Stimulated activated CD4-positive, alpha-beta T cell treated with anti-CD3 and anti-CD28 coated beads, Interleukin-15, amount 100 ng/mL, for 48 hours (primary cell): ENCODE measurements at places on chromosomes 6 and 20.

DNA sequence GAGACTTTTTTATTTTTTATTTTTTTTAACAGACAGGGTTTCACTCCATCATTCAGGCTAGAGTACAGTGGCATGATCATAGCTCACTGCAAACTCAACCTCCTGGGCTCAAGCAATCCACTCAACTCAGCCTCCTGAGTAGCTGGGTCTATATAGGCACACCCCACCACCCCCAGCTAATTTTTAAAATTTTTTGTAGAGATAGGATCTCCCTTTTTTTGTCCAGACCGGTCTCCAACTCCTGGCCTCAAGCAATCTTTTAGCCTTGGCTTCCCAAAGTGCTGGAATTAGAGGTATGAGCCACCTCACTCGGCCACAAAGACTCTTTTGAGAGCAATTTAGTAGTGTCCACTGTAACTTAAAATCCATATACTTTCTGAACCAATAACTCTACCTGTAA, 103.3 kb upstream of the DST start:
- DNase-seq: no peak

DNA sequence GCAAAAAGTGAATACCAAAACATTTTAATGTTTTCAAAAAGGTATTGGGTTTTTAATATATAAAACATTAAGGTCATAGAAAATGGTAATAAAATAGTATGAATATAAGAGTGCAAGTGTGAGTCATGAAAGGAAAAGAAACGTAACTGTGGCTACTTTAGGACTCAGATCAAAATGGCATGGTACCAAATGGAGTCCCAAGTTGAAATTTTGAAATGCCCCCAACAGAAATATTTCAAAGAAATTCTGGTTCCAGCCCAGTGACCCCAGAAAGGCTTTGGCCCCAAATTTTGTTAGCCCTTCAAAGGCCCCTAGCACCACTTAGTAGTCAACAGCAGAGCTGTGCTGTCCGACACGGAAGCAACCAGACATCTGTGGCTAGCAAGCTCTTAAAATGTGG, 6.0 kb downstream of the COL12A1 start:
- no peak for DNase-seq

GRCh38 chr6:148761527-148762011, 14.7 kb downstream of the UST start:
- no peak for DNase-seq

DNA sequence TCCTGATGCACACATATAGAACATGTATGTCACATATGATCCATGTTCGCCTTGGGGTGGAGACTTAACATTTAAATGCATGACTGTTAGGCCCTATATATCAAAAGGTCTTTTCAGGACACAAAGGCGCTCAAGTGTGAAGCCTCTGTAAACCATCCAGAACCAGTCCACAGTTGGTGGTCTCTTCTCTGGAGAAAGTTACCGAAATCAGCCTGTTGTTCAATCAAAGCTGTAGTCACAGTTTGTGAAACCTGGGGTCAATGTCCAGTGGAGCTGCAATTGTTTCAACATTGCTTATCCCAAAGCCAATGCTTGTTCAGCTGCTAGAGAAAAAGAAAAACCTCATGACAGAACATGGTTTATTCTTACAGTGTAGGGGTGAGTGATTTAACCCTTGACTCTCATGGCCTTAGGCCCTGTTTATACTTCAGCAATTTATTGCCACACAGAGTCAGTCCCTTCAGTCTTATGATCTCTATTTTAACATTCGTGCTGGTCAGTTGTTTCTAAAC, 193.6 kb upstream of the CST7 start:
- DNase-seq: no peak

GRCh38 chr6:139367810-139368351, 6.6 kb downstream of the CITED2 start:
- no peak for DNase-seq

DNA sequence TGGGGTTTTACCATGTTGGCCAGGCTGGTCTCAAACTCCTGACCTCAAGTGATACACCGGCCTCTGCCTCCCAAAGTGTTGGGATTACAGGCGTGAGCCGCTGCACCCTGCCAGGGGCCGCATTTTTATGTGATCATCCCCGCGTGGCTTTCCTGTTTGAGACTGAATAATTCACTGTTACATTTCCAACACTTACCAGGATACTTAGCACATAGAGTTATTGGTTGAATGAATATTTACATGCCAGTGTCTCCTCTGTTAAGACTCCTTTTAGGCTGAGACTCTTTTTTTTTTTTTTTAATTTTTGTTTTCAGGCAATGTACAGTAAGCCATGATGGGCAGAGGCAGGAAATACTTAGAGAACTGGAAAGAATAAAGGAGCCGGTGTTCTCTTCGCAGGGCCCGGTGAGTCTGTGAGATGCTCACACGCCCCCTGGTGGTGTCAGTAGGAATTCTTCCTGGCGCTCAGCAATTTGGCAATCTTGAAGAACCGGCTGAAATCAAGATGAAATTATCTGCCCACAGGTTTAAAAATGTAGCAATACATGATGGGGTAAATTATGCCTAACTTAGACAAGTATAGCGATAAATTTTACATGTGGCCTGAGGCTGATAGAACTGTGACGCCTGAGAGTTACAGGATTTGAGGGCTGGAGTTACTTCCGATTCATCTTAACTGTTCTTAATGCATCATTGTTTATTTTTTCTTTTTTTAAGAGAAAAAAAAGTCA, 7.6 kb upstream of the RNF114 start:
- peak; percentile 60 for DNase-seq

DNA sequence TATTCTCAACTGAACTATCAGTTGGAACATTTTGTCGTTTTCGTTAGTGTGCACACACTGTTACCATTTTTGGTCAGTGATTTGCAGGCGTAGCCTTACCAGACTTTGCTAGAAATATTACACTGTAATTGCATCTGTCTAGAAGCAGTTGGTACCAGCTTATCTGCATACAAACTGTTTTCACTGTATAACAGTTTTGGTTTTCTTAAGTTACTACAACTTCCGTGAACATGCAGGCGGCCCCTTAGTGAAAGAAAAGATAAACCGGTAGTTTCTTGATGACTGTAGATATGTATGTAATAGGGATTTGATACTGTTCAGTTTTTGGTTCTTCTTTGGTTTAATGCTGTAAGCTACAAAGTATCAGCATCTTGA, 1.3 kb downstream of the DSTN start:
- no peak for DNase-seq

DNA sequence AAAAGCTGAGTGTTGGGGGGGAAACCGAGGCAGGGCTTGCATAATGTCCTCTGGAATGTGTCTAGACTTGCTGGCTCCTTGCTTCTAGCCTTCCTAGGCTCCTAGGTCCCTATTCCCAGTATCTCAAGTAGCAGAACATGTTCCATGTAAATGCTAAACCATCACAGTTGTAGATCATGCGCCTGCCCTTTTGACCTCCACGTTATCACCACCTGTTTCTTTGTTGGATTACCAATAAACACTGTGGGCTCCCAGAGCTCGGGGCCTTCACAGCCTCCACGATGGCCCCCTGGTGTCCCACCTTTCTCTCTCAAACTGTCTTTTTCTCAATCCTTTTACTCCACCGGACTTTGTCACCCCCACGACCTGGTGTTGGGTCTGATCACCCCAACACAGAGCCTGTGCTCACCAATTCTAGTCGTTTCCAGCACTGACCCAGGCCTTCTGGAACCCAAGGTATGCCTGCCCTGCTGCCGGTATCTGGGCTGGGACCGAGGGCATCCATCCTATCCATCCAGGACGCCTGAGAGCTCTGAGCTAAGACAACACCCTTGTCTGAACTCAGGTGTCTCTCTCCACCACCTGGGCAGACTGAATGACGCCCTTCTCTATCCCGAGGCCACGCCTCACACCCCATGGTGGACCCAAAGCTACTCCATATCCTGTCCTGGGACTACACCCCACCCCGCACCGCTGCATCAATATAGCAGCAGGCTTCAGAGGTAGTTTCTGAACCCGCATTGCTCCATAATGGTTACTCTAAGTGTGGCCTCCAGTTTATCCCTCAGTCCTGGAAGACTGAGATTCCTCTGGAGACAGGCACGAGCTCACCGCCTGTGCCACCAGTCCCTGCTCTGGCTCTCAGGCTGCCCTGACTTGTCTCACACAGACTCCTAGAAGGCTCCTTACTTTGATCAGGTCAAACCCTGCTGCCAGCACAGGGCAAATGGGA, 9.3 kb upstream of the PRR18 start:
- no peak for DNase-seq

GRCh38 chr20:24388828-24389380, 80.5 kb upstream of the SYNDIG1 start:
- DNase-seq: no peak

DNA sequence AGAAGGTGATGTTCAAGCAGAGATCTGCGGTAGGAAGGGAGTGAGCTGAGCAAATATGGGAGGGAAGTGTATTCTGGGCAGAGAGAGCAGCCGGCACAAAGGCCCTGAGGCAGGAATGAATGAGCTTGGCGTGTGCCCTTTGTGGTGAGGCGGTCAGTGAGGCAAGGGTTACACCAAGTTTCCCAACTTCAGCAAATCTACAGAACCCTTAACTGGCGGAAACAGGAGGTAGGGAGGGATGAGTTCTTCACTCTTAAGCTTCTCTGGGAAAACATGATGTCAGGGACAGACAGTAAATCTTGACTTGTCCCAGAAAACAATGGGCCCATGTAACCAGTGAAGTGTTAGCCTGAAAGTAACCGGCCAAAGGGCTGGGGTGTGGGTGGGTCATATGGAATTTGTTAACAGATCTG, 97.1 kb upstream of the PTPN1 start:
- DNase-seq: no peak

GRCh38 chr20:60820918-60821317, 431.1 kb upstream of the CDH4 start:
- no peak for DNase-seq

GRCh38 chr20:48744515-48744914, 83.3 kb downstream of the PREX1 start:
- no peak for DNase-seq

GRCh38 chr20:4135385-4136077, 120.2 kb upstream of the RNF24 start:
- no peak for DNase-seq

DNA sequence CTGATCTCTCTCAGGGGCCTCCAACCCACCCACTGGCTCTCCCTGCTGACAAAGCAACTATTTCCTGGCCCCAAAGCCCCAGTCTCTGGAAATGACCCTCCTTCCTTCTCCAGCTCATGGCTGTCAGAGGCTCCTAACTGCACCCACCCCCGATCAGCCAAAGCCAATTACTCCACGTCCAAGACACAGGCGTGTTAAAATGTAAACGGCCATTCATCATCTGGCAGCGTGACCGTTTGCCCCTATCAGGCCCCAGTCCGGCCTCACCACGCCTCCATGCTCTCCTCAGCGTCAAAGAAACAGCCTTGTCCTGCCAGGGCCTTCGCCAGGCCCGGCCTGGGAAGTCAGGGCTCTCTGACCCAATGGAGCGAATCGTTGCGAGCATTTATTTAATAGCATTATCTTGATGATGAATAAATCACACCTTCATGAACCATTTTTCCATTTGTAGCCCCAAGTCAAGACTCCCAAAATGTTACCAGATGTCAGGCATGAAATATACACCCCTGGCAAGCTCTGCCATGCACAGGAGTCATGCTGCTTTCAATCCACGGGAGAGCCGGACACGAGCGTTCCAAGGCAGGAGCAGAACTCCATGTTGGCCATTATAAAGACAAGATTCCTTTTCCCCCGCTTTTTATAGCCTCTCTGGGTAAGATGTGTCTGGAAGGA, 17.7 kb downstream of the RIPOR3 start:
- DNase-seq: no peak

DNA sequence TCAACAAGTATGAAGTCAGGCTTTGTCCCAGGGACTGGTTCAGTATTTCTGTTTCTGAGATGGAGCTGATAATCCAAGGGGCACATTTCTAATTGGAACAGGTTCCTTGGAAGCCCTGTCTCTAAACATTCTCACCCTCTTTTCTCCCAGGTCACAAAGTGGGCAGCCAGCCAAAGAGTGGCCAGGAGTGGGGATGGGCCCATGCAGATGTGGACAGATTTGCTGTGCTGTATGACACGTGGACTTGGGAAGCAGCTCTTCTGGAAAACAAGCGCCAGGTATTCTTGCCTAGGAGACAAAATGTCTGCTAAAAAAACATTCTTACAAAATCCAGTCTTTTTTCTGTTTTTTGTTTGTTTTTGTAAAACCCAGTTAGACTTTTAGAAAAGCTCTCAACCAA, 140.2 kb downstream of the CD164 start:
- no peak for DNase-seq

DNA sequence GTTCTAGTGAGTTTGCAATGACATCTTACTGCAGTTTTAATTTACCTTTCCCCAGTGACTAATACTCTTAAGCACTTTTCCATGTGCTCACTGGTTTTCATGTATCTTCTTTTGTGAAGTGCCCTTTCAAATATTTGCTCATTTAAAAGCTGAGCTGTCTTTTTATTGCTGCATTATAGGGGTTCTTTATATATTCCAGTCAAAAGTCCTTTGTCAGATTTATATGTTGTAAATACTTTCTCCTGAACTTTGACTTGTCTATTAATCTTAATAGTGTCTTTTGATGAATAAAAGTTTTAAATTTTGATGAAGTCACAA, 50.2 kb upstream of the ELOVL5 start:
- DNase-seq: no peak

DNA sequence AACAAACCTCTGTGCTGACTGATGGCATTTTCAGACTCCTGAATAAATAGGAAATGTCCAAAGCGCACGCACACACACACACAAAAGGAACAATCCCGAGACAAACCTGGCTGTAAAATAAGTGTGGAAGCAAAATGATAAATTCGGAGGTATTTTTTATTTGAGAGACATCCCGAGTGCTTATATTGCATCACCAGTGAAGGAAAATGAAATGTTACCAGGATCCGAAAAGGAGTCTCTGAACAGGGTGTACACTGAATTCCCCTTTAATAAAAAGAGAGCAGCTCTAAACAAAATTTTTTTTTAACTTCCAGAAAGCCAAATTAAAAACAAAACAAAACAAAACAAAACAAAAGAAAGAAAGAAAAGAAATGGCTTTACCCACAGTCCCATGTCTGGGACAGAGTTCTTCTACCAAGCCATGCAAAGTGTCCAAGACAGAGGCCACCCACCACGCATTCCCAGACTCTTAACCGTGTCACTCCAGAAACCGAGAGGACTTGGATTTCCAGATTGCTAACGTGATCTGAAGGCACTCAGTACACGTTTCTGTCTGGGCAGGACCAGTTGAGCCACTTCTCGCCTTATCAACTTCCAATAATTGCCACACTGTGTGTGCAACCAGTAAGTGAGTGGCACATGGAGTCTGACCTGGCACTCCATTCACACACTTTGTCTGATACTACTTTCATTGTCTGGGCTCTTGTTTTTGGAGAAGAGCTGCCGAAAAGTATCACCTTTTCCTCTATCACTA, 817 bp downstream of the ME1 start:
- DNase-seq: no peak

DNA sequence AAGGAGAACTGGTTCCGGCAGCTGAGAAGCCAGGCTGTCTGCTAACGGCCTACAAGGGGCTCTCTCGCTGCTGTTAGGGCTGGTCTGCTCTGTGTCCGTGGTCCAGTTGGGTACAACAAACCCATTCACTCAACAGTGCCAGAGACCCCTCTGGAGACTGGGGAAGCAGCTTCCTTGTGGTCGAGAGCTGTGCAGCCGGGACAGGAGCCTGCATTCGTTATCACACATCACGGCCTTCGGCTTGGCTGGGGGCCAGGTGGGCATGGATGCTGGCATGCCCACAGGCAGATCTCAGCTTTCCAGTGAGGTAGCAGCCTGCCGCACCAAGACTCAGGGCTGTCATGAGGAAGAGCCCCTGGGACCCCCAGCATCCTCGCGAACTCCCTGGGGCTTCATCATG, 124.7 kb downstream of the PREX1 start:
- DNase-seq: no peak
